Adipocyte (in vitro differentiated cells): ENCODE measurements at places on chromosomes 12 and 14.

DNA sequence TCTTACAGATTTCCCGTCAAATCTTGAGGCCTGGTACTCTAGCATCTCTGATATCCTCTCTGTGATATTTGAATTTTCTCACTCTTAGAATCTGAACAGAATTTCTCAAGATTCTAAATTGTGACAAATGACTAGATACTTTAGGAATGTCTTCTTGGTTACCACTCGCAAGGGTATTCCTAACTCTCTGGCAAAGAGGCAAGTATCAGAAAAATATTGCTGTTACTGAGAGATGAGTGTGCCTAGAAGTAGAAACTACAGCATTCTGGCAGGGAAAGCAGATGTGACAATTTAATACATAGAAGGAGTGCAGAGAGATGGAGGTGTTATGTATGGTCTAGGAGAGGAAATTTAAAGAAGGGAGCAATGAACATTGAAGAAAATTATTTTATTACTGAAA lies 467.8 kb downstream of the LRIG3 start:
- DNase-seq, result peak; percentile 60

DNA sequence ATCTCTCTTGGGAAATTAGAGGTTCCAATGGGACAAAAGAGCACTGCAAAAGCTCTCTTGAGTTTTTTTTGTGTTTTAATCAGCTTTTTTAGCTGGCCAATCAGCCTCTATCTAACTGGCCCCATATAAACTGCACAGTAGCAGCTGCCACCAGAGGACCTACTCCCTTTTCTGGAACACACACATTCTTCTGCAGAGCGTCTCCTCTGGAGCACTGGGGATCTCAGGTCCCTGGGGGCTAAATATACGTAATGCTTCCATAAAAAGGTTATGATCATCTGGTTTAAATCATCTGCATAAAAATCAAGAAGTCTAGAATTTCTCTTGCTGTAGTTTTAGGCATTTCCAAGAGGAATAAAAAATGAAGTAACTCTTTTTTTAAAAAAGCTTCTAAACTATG lies 32.3 kb downstream of the TSPAN8 start:
- no peak for DNase-seq

DNA sequence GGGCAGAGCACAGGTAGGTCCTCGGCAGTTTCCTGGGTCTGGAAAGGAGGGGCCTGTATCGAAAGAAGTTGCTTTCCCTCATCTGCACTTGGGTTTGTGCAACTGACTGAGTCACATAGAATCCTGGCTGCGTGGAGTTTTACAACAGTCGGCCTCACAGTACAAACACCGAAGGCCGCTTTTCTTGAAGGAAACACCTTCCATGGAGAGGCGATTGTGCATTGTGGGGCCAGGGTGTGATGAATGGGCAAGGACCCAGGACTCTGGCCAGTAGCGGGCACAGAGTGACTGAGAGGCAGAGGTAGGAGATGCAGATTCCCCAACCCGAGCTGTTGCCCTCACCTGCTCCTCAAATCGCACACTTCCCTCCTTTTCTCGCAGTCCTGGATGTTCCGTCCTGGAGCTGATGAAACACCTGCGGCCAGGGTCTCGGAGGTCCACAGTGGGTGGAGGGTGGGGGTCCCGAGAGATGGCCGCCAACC lies 7.7 kb downstream of the CCND2 start:
- no peak for DNase-seq

- DNase-seq, result no peak
Measured at GRCh38 chr14:93929048-93929535, 1.9 kb downstream of the FAM181A start.

DNA sequence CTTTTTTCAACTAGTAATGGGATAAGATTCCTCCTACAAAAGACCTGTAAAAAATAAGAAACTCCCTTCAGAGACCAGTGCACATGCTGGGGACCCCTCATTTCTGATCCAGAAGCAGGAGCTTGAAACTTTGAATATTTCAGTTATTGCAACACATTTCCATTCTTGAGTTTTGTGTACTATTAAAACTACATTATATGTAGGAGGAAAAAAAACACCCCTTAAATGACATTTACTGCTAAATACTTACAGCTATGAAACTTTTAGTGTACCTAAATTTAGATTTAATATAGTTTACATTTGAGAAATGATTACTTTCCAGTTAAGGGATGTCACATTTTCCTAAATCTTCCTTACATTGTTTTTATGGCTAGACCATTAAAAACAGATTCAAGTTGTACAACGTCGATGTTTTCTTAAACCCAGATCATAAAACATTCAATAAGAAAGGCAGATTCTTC lies 4.1 kb downstream of the LRIG3 start:
- peak; percentile 47 for DNase-seq
